ENCODE measurements at places on chromosomes 13 and 19.

DNA sequence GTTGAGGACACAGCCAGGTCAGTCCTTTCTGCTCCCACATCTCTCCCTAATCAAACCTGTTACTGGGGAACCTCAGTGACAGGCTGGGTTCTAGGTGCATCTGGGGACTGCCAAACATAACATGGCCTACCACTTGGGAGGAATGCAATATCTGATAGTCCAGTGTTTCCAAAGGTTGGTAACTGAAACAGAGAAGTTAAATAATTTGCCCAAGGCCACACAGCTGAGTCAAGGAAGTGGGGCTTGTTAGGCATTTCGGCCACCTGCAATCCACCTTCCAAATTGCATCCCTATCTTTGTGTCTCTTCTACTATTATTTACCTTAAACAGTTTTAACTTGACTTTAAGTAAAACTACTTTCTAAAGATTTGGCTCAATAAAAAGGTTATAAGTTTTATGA is 731.3 kb downstream of the UQCRFS1 start:
- no peak for DNase-seq

- no peak for DNase-seq
Measured at GRCh38 chr13:69450245-69450644, 657.4 kb upstream of the ATXN8OS start.

DNA sequence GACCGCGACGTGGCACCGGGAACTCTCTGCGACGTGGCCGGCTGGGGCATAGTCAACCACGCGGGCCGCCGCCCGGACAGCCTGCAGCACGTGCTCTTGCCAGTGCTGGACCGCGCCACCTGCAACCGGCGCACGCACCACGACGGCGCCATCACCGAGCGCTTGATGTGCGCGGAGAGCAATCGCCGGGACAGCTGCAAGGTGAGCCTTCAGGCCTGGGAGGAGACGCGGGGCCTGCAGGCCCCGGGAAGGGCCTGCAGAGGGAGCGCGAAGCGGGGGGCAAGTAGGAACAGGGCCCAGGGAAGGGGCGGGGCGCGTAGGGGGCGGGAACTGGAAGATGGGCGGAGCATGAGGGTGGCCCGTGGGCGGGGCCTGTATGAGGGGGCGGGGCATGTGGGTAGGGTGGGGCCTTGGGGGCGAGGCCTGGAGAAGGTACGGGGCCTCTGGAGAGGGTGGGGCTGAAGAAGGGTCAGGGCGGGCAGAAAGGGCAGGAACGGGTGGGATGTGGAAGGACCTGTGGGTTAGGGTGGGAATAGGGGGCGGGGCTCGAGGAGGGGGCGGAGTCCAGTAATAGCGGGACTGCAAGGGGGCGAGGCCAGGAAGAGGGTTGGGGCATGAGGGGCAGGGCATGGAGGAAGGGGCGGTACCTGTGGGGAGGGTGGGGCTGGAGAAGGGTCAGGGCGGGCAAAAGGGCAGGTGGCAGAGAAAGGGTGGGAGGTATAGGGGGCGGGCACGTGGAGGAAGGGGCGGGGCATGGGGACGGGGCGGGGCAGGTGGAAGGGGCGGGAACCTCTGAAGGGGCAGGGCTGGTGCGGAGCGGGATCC is 2.5 kb downstream of the CFD start:
- peak; percentile 92 for DNase-seq

DNA sequence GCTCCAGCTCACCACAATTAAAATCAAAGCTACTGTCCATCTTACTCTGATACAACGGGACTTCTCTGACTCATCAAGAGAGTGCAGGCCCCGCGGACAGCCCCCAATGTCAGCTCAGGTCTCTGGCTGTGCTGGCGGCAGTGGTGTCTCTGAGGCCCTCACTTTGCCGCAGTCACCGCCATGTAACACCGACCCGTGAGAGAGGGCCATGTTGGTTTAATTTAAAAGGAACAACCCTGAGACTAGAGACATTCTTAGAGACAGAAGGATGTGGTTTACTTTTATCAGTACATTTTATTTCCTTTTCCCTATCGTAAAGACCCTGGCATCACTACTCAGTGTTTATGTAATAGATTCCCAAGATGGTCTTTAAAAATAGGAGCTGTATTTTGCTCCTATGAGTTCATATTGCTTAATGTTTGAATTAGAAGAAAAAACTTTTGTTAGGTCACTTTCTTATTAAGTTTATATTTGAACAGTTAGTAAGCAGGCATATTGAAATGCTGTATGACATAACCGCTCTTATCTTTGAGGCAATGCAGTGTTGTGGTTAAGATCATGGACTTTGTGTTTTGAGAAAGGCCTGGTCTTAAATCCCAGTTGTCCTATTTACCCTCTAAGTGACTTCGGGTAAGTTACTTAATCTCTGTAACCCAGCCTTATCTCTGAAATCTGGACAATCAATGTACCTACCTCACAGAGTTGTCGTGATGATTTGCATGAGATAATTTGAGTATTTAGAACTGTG is 23.4 kb downstream of the DGKH start:
- no peak for DNase-seq

GRCh38 chr19:13583114-13583513 is 76.8 kb upstream of the CACNA1A start:
- no peak for DNase-seq

DNA sequence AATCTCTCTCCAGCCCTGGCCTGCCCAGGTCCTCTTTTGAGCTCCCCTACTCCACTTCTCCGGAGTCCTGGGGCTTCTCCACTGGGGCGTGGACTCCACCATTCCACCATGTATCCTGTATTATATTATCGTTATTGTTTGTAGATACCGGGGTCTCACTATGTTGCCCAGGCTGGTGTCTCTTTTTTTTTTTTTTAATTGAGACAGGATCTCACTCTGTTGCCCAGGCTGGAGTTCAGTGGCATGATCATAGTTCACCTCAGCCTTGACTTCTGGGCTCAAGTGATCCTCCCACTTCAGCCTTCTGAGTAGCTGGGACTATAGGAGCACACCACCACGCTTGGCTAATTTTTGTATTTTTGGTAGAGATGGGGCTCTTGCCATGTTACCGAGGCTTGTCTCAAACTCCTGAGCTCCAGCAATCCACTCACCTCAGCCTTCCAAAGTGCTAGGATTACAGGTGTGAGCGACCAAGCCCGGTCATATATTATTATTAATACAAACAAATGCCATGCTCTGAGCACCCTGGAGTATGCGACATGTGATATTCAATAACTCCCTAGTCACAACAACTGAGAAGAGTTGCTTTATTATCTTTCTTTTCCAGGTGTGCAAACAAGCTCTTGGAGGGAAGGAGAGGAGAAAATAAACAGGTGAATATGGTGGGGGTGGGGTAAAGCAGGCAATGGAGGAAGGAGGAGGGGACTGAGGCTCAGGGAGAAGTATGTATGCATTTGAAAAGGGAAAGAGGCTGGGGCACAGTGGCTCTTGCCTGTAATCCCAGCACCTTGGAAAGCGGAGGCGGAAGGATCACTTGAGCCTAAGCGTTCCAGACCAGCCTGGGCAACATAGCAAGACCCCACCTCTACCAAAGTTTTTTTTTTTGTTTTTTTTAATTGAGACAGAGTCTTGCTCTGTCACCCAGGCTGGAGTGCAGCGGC is 2.8 kb upstream of the CERS4 start:
- no peak for DNase-seq

GRCh38 chr19:9913237-9914000 is 22.9 kb downstream of the OLFM2 start:
- peak; percentile 56 for DNase-seq

DNA sequence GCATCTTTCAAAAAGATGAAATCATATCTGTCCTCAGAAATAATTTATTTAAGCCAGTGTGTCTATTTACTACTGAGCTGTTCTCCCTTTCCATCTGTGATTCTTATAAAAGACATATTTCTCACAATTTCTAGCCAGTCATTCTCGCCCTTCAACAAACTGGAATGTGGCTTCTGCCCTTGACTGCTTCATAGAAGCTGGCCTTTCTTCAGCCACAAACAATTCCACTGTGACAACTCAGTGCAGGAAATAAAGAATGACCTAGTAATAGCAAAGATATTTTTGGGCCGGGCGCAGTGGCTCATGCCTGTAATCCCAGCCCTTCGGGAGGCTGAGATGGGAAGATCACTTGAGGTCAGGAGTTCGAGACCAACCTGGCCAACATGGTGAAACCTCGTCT is 655.5 kb downstream of the PCDH9 start:
- DNase-seq: no peak

GRCh38 chr13:74259641-74260040 is 125.4 kb upstream of the KLF12 start:
- DNase-seq: no peak

- DNase-seq: peak; percentile 60
Measured at GRCh38 chr19:46824890-46825730, 25.5 kb downstream of the AP2S1 start.

GRCh38 chr19:33690378-33691029 is 68.8 kb downstream of the CHST8 start:
- DNase-seq: no peak

- peak; percentile 13 for DNase-seq
Measured at GRCh38 chr13:39510316-39510695, 92.7 kb downstream of the LHFPL6 start.

DNA sequence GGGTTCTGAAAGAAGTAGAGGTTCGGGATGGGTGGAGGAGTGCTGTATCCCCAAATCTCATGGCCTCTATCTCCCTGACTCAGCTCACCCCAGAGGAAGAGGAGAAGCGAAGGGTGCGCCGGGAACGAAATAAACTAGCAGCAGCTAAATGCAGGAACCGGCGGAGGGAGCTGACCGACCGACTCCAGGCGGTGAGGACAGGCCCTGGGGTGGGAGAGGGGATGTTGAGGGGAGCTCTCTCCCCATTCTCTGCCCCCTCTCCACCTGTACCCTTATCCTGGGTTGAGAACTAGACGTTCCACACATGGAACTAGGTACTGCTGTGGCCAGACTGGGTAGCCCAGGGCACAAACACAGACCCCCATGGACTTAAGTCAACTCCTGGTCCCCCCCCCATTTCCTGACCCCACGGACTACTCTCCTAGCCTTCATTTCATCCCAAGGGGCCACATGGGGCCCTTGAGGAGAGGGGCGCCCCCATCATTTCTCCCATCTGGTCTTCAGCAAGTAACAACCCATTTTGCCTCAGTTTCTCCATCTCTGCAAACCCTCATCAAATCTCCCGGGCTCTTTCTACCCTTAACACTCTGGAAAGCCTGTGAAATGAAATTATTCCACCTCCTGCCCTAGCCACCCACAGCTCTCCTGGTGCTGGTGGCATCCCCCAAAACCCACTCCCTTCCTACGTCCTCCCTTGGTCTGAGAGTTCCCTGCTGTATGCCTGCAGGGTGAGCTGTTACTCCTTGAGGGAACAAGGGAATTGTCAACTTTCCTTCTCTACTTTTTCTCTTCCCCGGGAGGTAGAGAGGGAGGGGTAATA is 3.5 kb downstream of the FOSB start:
- no peak for DNase-seq

- peak; percentile 58 for DNase-seq
Measured at GRCh38 chr19:45283443-45284033, 32.5 kb downstream of the MARK4 start.

DNA sequence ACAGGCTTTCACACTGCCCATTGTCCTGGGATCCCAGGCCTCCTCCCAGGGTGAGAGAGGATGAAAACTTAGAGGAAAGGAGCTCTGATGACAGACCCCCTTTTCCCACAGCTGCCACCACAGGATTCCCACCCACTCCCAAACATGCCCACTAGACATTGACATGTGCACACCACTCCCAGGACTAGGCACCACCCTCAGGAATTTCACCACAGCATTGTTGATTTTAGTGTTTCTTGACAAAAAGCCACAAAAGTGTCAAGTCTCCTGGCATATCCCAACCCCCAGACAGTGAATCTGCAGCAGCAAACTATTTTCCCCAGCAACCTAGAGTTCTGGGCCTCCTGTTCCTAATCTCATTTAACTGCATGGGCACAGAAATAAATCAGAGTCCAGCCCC is 10.1 kb downstream of the ZNF714 start:
- DNase-seq: no peak

DNA sequence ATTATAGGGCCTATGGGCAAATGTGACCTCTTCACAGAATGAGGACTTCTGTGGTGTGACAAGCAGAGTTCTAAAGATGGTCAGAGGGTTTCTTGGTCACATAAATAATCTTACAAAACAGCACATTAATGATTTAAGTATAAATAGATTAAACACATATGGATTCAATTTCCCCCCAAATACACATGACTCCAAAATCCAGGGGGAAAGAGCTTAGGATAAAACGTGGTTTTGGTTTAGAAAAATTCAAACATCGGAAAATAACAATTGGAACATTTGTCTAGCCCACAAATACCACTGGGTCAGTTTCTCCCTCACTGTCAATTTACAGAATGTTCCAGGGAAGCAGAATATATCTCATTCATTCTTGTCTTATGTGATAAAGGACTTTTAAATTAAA is 283.1 kb downstream of the COG6 start:
- DNase-seq: no peak

DNA sequence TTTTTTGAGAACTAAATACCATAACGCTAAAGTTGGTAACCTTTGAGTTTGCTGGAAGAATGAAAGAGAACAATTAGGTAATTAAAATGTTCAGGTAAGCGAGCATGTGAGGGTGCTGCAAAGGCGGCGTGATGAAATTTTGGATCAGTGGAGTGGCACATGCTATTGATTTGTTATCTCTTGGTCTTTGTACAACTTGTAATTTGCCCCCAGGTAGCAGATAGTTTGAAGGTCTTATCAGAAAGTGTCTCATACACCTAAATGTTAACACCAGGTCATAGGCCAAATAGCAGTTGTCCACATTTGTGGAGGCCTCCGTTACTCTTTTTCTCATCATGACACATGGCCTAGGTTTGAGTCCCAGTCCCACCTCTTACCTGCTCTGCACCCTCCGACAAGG is 14.9 kb downstream of the ARHGAP35 start:
- DNase-seq: no peak

- DNase-seq: no peak
Measured at GRCh38 chr13:101486708-101487437, 34.4 kb downstream of the ITGBL1 start.

DNA sequence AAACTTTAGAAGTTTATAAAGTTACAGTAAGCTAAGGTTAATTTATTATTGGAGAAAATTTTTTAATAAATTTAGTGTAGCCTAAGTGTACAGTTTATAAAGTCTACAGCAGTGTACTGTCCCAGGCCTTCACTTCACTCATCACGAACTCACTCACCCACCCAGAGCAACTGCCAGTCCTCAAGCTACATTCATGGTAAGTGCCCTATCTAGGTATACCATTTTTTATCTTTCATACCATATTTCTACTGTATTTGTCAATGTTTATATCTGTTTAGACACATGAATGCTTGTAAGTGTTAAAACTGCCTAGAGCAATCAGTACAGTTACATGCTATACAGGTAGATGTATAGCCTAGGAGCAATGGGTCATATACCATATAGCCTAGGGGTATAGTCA is 12.5 kb downstream of the INTS6 start:
- DNase-seq: no peak

GRCh38 chr13:58879114-58879513 is 1247.6 kb downstream of the PCDH17 start:
- DNase-seq: no peak

- peak; percentile 41 for DNase-seq
Measured at GRCh38 chr13:32650705-32651311, 64.6 kb downstream of the PDS5B start.

GRCh38 chr13:48249018-48249417 is 16.0 kb downstream of the ITM2B start:
- DNase-seq: no peak
